NCI-H1930 (cell line): ENCODE measurements at places on chromosomes 1 and 21.
A peak's percentile ranks its signal among the peaks of the same experiment; 100 is the strongest.

DNA sequence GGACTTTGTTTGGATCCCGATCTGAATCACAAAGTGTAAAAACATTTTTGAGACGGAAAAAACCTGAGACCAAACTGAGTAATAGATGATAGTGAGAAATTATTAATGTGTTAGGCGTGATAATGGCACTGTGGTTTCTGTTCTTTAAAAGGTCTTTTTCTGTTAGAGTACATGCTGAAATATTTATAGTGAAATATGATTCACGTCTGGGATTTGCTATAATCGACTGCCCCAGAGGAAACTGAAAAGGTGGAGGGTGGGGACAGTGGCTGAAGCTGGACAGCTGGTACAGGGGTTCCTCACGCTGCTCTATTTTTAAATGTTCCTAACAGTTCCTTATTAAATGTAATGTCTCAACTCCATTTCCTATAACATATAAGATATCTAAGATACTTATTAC lies 11.2 kb downstream of the URB1 start:
- DNase-seq, result no peak

DNA sequence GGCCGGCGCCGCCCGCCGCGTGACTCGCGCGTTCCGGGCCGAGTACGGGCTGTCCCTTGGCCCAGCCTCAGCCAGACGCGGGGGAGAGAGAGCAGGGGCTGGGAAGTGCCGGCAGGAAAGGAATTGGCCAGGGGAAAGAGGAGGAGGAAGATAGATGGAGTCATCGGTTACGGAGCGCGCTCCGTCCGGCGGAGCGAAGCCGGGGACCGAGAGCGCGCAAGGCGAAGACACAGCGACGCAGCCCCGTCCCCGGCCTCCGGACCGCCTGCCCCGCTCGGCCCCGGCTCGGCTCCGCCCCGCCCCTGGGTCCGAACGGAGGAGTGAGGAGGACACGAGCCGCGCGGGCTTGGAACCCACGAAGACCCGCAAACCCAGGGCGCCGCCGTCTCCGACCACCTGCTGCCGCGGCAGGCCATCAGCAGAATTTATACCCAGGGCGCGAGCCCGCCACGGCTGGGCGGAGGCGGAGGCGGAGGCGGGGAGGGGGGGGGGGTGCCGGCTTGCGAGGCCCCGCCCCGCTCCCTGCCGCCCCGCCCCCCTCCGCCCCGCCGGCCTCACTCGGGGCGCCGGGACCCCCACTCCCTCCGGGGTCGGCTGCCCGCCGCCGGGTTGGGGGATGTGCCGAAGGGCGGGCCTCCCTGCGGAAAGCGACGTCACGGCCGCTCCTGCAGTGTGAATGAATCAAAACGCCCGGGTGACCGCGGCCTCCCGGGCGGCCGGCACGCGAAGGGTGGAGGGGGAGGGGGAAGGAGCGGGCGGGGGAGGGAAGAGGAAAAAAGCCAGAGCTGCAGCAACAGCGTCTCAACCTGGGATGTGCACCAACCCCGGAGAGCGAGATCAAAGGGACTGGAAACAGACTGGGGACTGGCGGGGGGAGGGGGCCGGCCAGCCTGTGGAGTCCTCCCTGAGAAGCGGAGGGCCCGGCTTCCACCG lies at the start of gene LHX4:
Gene LHX4, plus strand, starts transcription at position 782 of the 933 bp plus-strand sequence. CDS start 266 bp downstream, outside the sequence.
- peak; percentile 47 for DNase-seq

GRCh38 chr21:46119144-46119636 lies 21.3 kb downstream of the COL6A2 start:
- no peak for DNase-seq

GRCh38 chr1:163974120-163974519 lies 584.9 kb upstream of the PBX1 start:
- DNase-seq, result no peak

- DNase-seq, result no peak
These were observed 22.5 kb downstream of the CEP350 start for GRCh38 chr1:179976970-179977651.

GRCh38 chr1:211492511-211493132 lies 660 bp upstream of the RD3 start:
- DNase-seq, result no peak

GRCh38 chr1:46547481-46548383 lies 3.7 kb downstream of the KNCN start:
- DNase-seq, result no peak

GRCh38 chr1:61372944-61373343 lies 290.6 kb downstream of the NFIA start:
- no peak for DNase-seq

GRCh38 chr1:44941424-44942324 lies 44.7 kb downstream of the EIF2B3 start:
- peak; percentile 36 for DNase-seq
